Fibroblast of villous mesenchyme (primary cell): ENCODE measurements at places on chromosomes 1 and 21.
A peak's percentile ranks its signal among the peaks of the same experiment; 100 is the strongest.

DNA sequence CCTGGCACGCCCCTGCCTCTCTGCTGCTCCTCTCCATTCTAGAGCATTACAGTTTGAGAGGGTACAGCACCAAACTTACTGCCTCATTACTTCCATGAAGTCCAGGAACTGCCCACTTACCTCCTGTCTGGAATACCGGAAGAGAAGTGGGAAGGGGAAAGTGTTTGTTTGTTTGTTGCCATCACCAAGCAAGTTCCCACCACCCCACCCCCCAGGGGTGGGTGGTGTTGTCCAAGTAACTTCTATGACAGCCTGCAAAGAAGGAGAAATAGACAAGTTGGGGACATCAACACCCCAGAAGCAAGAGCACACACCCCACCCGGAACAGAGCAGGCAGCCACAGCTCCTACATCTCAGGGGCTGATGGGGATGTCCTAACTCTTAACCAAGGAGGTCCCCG, 18.0 kb downstream of the OPTC start:
- DNase-seq, result no peak

DNA sequence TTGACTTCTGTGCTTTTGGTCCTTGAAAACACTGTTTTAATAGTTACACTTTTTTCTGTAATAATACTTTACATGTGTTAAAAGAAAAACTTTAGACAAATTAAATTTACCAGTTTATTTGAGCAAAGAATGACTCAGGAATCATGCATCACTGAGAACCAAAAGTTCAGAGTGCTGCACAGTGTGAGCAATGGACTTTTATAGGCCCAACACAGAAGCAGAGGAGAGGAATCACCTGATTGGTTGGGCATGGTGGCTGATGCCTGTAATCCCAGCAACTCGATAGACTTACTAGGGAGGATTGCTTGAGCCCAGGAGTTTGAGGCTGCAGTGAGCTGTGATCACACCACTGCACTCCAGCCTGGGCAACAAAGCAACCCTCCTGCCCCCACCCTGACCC, 29.3 kb downstream of the ZNF648 start:
- no peak for DNase-seq

GRCh38 chr1:226733304-226733703, 5.8 kb downstream of the ITPKB start:
- DNase-seq, result no peak

GRCh38 chr1:17597651-17598050, 58.2 kb downstream of the ARHGEF10L start:
- no peak for DNase-seq

- no peak for DNase-seq
Observed at GRCh38 chr1:82299056-82299455, 498.3 kb downstream of the ADGRL2 start.

GRCh38 chr1:117473063-117473462, 105.8 kb downstream of the MAN1A2 start:
- DNase-seq, result no peak

- DNase-seq, result peak; percentile 47
Observed at GRCh38 chr1:241411776-241412338, 54.9 kb upstream of the RGS7 start.

GRCh38 chr1:89686520-89686919, 53.6 kb downstream of the LRRC8C start:
- DNase-seq, result no peak

GRCh38 chr1:62452951-62453350, 16.1 kb downstream of the USP1 start:
- DNase-seq, result no peak
